Activated T-helper 17 cell treated with anti-CD3 and anti-CD28 coated beads, Interleukin-2, amount 50 U/mL, for 72 hours (primary cell): ENCODE measurements at places on chromosomes 7 and 10. TPM values are rescaled to one million over a fixed set of nuclear protein-coding genes. Genes with fewer than 3 reads are reported as not detected.

- no peak for ATAC-seq
These were observed 91.2 kb upstream of the KCNIP2 start for GRCh38 chr10:101934686-101935305.

TRPV5 gene
- not detected for total RNA-seq

- ATAC-seq: no peak
These were observed 30.0 kb downstream of the SFXN4 start for GRCh38 chr10:119135513-119135881.

MKI67 gene
- total RNA-seq: 262 TPM

ZNF804B gene
- not detected for total RNA-seq

- no peak for ATAC-seq
These were observed 104.7 kb upstream of the EEPD1 start for GRCh38 chr7:36048141-36048901.

DNA sequence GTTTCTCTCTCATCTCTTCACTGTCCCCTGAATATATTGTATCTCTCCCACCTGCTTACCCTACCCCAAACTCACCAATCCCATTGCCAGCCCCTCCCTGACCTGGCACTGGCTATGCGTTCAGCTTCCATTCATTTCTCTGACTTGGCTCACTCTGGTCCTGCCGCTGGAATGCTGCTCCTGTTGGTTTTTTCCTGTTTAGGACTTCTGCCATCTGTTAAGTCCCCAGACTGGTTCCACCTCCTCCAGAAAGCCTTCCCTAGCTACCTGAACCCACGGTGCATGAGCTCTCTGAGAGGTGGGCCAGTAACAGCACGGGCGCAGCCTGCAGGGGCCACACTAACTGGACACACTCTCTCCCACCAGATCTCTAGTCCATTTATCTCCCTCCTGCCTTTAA is 80.2 kb downstream of the HIF1AN start:
- no peak for ATAC-seq

MRC1 gene
- 0.08 TPM for total RNA-seq

GRCh38 chr7:11341285-11341944 is 367.7 kb downstream of the PHF14 start:
- no peak for ATAC-seq

PRPS1L1 gene
- total RNA-seq: not detected

DNA sequence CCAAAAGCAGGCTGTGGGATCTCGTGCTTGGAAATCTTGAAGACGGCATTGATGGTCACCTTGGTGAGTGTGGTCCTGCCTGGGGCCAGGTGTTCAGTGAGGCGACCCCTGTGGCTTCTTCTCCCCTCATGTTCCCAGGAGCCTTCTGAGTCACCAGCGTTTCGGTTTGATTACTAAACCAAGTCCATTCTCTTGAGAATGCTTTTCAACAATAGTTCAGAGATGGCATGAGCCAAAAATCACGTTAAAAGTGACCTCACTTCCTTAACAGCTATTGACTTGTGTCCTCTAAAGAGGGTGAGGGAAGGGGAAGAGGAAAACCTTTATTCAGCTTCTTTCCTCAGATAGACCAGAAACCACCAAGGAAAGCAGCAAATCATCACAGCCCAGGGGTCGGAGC is 315.2 kb downstream of the GATA3 start:
- peak; percentile 37 for ATAC-seq

DNA sequence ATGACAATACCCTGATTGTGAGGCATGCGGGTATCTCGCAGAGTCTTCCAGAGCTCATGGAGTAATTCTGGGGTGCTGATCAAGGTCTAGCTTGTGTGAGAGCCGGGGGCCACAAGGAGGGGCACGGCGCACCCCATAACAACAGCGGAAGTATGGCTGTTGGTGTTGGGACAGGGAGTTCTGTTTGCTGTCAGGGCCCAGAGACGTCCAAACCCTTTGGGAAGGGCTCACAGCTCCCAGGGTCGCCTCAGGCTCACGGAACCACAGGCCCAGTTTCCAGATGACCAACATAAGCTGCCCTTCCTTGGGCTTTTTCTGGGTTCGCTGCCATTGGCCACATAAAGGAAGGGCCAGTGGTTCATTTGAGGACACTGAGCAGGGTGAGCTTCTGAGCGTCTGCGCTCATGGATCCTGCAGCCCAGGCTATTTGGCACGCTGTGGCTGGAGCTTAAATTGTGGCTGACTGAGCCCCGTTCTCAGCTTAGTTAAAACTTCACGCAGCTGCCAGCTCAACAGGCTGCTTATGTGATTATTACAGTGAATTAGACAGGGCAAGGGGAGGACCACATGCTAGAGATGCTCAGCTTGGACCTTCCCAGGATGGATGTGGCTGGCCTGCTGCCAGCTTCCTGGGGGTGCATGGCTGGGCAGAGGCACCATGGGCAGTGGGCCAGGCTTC is 92.3 kb downstream of the DNAJB6 start:
- peak; percentile 4 for ATAC-seq

DNA sequence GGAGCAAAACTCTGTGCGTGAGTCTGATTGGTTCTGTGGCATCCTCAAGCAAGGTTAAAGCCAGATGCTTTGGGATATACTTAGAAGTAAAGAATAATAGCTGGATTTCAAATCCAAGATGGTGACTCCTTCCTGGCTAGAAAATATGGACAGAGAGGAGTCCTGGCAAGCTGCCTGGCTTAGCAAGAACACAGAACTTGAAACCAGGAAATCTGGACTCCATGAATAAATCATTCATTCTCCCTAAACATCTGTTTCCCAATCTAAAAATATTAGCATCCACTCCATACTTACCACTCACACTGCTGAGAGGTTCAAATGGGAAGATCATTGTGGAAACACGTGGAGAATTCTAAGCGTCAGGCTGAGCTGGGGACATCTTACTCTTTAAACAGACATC is 1074.1 kb upstream of the AUTS2 start:
- no peak for ATAC-seq

PLXNA4 gene
- 1.4 TPM for total RNA-seq

NFKB2 gene
- 372 TPM for total RNA-seq

DNA sequence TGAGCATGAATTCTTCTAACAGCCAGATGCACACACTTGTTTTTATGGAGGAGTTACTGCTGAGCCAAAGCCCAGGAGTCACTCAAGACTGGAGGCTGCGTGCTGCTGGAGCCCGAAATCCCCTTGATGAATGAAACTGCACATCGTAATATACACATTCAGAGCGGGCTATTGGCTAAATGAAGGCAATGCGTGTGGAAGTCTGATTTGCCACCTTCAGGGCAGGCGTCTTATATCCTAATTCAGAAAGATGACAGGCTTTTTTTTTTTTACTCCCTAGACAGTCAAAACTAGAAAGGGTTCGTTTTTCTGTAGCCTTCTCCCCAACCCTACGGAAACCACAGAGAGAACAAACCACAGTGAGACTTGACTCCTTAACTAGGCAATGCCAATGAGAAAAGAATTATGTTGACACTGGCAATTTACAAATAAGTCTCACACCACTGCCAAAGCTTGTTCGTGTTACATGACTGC is 227.2 kb upstream of the KLF14 start:
- peak; percentile 84 for ATAC-seq

GRCh38 chr10:129868449-129869035 is 95.5 kb downstream of the EBF3 start:
- ATAC-seq: no peak

CELF2 gene
- 139 TPM for total RNA-seq

GLCCI1 gene
- total RNA-seq: 22.3 TPM

IL15RA gene
- total RNA-seq: 28.2 TPM

ZNF282 gene
- total RNA-seq: 103 TPM
